CMK (cell line): ENCODE measurements at places on chromosomes 5 and 9.

DNA sequence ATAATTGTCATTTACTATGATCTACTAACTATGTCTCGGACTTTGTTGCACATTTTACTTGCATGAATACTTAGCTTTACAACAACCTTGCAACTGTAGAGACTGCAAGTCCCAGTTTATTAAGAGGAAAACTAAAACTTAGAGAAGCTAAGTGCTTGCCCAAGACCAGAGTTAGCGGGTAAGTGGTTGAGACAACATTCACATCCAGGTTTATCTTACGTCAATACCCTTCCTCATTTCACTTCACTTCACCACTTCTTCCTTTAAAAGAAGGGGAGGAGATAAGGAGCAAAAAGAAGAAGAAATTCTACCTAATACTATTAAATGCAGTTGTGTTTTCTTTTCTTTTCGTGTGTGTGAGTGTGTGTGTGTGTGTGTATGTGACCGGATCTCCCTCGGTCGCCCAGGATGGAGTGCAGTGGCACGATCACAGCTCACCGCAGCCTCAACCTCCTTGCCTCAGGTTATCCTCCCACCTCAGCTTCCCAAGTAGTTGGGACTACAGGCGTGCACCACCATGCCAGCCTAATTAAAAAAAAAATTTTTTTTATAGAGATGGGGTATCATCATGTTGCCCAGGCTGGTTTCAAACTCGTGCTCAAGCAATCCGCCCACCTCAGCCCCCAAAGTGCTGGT lies 37.4 kb downstream of the MEGF9 start:
- DNase-seq, result no peak

GRCh38 chr5:139171779-139172404 lies 26.3 kb downstream of the SIL1 start:
- no peak for DNase-seq

- DNase-seq, result no peak
Observed at GRCh38 chr9:121344184-121344583, 25.9 kb downstream of the STOM start.

GRCh38 chr5:155024015-155024414 lies 10.5 kb downstream of the KIF4B start:
- DNase-seq, result no peak

GRCh38 chr9:90559075-90560073 lies 83.2 kb downstream of the DIRAS2 start:
- no peak for DNase-seq

- no peak for DNase-seq
Observed at GRCh38 chr5:5980538-5980895, 397.8 kb downstream of the MED10 start.

- DNase-seq, result no peak
Observed at GRCh38 chr5:78624011-78624541, 24.5 kb downstream of the LHFPL2 start.

DNA sequence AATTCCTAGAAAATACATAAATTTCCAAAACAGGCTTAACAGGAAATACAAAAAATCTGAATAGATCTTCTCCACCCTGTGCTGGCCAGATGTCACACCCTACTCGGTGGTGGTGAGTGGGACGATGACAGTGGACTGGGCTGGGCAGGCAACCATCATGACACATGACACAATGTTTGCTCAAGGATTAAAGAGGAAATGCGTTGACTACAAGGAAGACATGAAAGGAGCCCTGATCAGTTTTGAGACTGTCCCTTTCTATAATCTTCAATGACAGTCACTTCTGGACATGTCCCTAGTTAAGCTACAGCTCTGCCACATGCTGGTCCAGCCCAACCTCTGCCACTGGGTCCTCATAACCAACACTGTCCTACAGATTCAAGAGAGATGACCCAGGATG lies 99.8 kb downstream of the ZDHHC21 start:
- DNase-seq, result no peak

DNA sequence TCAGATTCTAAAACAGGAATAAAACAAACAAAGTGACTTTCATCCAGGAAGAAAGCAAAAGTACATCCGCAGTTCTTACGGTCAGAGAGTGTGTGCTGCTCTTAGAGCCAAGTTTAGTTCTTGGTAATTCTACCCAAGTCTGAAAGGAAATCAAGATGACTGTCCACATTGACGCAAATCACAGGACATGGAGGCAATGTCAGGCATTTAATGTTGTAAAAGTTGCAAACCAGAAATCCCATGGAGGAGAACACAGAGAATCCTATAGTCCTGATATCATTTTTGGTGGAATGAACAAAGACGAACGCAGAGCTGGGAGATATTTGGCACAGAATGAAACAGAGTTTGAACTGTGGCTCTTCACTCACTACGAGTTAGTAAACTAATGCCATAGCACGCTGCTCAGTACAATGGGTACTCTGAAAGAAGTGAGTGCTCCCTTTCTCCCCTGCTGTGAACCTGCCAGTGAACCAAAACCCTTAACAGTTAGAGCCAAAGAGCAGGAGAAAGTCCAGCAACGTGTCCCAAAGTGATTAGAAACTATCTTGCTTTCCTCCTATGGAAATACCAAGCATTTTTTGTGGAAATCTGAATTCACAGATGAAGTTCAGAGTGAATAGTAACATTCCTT lies 74.3 kb downstream of the MUSK start:
- DNase-seq, result no peak

DNA sequence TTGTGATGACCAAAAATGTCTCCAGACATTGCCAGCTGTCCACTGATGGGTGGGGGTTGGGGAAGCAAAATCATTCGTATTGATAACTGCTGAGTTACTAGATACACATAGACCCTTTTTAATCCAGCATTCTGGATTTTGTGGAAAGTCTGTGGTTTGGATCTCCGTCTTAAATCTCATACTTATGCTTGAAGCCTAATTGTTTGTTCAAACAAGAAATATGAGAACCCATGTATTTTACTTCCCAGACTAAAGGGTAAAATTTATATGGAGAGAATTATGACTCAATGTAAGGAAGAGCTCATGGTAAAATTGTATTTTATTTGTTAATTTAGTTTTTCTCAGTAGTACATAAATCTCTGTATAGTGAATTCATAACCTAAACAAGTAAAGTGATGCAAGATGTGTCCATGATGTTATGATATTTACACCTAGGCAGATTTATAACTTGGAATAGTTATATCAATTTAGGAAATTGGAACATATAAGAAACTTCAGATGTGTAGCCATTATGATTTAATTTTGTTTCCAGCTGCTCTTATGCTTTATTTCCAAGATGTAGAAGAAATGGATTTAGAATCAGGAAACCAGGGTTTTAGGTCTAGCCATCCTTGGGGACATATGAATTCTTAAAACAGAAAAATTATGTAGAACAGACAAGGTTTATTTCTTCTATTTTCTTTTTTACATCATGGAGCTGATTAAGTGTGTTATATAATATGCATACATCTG lies 4.5 kb upstream of the OGN start:
- DNase-seq, result no peak

- DNase-seq, result no peak
Observed at GRCh38 chr5:111070272-111071134, 1.0 kb upstream of the TSLP start.

DNA sequence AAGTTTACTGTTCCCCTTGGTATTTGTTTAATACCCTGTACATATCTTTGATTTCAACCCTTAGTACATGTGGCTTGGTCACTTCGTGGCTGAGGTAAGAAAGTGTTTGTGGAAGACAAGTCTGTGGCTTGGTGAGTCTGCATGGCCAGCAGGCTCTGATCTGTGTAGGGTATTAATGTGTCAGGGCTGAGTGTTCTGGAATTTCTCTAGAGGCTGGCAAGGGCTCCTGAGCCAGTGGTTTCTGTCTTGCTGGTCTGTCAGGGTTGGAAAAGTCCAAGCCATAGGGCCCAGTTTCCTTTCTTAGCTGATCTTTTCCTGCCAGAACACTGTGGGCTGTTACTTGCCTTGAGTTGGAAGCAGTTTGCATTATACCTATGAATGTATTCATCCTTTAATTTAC lies 48.0 kb upstream of the FBXL7 start:
- DNase-seq, result no peak

GRCh38 chr9:5917888-5918287 lies 27.2 kb downstream of the MLANA start:
- no peak for DNase-seq

DNA sequence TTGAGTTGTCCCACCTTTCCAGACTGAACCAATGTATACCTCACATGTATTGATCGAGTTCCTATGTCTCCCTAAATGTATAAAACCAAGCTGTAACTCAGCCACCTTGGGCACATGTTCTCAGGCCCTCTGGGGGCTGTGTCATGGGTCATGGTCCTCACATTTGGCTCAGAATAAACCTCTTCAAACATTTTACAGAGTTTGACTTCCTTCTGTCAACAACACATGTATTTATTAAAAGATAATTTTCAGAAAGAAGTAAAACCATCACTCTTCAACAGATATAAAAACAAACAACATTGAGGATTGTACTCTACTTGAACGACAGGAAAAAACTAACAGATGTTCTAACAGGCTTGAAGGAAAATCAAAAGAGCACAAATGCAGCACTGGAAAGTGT lies 4.5 kb downstream of the CMBL start:
- DNase-seq, result no peak

DNA sequence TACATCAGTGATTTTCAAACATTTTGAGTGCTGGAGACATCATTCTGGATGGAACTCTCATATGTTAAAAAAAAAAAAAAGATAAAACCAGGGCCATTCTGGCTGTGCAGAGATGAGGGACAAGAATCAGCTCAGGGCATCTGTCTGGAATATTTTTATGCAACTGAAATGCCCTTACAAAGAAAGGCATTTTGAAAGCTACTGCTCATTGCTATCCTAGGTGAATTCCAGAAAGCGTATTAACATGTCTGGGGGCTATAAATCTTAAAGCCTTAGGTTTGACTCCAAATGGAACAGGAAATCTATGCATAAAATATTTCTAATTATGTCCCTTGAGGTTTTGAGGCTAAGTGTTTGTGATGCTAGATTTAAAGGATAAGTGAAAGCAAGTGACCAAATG lies 14.9 kb upstream of the PCSK1 start:
- DNase-seq, result no peak

DNA sequence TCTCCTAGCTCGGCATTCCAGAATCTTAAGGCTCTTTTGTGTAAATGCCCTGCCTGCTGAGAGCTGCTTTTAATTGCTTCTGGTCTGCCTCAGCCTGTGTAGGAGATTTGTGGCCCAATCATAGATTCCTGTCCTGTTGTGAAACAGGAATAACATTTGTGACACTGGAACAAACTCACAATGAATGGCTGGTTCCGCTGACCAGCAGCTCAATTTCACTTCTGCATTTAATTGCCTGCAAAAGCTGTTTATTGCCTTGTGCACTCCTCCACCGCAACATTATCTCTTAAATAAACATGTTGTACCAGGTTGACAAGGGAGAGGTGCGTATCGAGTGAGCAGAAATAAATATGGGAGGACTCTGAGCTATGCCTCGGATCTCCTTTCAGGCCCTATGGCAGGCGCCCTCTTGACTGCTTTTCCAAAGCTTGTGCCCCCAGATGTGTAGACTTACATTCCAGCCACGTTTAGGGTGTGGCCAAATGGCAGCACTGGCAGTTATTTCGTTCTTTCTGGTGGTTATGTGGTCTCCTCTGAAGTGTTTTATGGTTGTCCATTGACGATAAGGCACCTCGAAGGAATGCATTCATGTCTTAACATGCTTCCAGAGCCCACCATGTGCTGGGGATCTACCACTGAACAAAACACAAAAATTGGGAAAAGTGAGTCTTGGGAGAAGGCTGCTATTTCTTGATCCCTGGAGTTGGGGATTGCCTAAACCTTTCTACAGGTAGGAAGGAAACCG lies 58.1 kb downstream of the DMRT1 start:
- DNase-seq, result no peak

GRCh38 chr9:130156672-130157071 lies 15.5 kb upstream of the NCS1 start:
- DNase-seq, result no peak

DNA sequence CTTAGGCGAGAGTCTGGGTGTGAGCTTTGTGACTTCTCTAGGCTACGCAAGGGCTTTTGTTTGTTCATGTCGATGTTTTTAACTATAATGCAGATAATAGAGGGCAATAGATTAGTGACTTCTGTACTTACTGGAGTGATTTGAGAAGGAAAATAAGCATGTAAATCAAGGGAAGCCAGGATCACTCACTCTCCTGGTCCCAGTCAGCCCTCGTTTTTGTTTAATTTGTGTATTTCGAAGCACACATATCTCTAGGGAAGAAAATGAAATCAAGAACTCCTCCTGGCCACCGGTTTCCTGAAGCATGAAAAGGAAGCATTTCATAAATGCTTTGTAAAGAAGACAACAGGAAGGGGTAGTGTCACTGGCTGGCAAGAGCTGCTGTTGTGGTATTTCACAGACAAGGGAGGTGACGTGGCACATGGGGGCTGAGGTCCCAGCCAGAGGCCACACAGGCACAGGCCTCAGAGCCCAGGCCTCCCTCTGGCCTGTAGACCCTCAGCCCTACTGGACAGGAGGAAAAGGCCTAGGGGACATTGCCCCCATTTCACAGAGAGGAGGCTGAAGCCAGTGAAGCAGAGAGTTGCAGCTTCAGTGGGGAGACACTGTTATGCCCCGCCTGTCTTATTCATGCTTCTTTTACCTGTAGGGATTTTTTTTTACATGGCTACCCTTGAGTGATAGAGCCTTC lies 34.1 kb downstream of the IRF1 start:
- no peak for DNase-seq

DNA sequence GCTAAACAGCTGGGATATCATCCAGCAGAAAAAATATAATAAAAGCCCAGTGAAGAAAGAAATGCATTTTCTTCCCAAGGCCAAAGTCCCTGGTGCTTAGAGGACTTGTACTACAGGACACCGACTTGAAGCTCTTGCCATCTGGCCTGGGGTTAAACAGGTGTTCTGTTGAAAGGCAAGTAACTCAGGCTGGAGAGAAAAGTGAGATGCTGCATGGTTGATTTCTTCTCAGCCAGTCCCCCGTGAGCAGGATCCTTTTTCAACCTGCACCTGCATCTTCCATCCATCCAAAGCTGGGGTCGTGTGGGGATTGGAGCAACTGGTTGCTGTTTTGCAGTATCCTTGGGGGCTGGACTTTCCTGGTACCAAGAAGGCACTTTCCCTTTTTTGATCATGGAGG lies 146.1 kb upstream of the RPS23 start:
- DNase-seq, result no peak

- no peak for DNase-seq
Observed at GRCh38 chr5:154494036-154494435, 16.0 kb upstream of the HAND1 start.

- DNase-seq, result no peak
Observed at GRCh38 chr5:112275671-112276070, 143.4 kb downstream of the EPB41L4A start.

GRCh38 chr5:153496835-153497234 lies 6.4 kb downstream of the GRIA1 start:
- DNase-seq, result no peak

GRCh38 chr9:122144836-122145591 lies 14.6 kb downstream of the NDUFA8 start:
- no peak for DNase-seq

GRCh38 chr9:71647094-71647591 lies 121.2 kb downstream of the CEMIP2 start:
- peak; percentile 37 for DNase-seq

- no peak for DNase-seq
Observed at GRCh38 chr9:38362852-38363588, 29.5 kb upstream of the ALDH1B1 start.

DNA sequence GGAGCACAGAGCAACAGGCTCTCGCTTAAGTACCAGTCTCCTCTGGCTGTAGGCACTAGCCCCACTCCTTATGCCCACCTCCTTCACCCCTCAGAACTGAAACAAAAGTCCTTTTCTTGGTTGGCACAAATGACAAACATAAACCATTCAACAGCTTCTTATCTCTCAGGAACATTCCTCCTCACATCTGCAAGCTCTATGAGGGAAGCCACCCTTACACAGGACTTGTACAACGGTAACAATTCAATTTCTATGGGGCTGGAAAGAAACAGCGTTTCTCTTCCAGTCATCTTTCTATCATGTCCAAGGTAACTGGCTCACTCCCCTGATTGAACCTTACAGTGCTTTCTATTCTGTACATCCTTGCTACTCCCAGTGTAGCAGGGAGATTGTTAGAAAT lies 74.1 kb downstream of the CSF2 start:
- no peak for DNase-seq
